ENCODE measurements at places on chromosomes 6 and 20.

- DNase-seq = no peak
Observed at GRCh38 chr6:151247490-151247889, 7.7 kb downstream of the AKAP12 start.

DNA sequence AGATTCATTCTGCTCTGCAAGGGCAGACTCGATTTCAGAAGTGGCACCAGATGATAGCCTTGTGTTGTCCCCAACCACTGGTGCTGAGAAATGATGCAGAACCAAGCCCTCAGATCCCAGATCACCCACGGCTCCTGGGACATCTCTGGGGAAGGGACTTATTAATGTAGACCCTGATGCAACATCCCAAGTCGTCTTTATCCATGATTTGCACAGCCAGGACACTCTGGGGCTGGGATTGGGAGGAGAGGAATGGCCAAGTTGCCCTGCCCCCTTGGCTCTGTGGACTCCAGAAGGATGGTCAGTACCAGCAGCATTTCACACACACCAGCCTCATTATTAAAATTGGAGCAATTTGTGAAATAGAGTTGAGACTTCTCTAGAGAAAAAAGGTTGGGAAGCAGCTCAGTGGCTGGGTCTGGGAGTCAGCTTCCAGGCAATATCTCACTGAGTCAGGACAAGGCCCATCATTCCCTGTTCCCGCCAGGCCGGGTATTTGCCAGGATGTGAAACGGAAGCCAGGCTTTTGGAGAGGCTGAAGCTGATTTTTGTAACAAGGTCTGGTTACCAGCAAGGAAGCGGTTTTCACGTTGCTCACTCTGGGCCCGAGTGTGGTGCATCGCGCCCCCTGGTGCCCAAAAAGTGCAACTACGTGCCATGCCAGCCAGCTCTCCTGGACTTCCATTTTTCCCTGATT, 67.4 kb downstream of the ZBTB2 start:
- DNase-seq = peak; percentile 77

DNA sequence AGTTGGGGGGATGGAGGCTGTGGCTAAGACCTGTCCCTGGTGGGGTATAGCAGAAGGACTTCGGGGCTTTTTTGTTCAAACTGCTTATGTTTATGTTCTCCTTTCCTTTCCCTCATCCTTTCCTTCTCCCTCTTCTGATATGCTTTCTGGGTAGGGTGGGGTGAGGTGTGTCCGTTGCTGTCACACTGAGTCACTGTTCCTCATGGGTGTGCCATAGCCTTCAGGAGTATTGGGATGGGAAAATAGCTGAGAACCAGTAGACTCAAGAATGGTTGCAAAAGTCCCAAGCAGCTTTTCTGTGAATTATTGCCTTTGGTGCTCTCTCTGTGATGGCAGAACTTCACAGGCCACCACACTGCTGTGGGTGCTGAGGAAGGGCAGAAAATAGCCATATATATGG, 39.6 kb downstream of the TPD52L1 start:
- no peak for DNase-seq

GRCh38 chr6:161622779-161623178, 348.9 kb upstream of the AGPAT4 start:
- no peak for DNase-seq

DNA sequence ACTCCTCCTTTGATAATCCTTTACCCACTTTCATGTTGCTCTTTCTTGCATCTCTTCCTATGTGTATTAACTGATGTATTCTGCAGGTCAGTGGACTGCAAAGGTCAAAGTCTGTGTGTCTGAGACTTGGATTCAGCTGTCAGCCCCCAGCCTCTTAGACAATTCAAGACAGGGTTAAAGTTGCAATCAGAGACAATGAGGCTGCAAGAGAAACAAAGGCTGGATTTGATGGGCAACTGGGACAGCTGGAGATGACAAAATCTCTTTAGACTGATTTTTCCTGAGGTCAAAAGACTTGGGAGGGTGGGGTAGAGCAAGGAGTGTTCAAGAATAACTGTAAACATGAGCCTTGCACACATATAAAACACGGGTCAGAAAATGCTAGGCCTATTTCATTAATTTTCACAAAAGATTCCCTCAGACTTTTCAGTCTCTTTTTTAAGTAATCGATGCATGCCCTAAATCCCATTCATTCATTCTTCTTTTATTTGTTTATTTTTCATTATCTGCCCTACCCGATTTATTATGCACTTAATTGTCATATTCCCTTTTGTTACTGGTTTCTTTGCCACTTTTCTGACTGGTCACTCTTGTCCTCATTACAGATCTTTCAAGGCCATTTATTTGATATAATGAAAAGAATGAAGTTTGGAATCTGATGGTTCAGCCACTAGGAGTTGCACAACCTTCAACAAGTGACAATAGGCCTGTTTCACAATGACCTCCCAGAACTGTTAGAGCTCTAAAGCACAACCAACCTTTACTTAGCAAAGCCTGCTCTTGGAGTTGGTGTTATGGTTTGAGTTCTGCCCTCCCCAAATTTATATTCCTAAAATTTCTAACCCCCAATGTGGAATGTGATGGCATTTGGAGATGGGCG, 33.8 kb upstream of the AKAP12 start:
- DNase-seq = no peak

- no peak for DNase-seq
Observed at GRCh38 chr6:94862112-94862511, 715.2 kb upstream of the MANEA start.

DNA sequence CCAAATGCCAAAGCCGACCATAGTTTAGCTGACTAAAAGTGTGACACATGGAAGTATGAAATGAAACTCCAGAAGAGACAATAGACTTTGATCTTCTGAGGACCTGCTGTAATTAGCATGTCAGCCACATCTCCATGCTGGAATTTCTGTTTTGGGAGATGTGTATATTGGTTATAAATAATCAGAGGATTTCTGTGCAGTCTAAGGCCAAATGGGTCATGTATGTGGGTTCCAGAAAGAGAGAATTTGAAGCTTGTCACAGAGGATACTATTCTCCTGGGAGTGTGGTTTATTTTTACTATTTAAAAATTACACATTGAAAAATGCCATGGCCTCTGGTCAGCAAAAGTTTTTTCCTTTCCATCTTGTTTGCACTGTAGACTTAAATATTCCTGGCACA, 405.5 kb upstream of the PLCB4 start:
- no peak for DNase-seq

DNA sequence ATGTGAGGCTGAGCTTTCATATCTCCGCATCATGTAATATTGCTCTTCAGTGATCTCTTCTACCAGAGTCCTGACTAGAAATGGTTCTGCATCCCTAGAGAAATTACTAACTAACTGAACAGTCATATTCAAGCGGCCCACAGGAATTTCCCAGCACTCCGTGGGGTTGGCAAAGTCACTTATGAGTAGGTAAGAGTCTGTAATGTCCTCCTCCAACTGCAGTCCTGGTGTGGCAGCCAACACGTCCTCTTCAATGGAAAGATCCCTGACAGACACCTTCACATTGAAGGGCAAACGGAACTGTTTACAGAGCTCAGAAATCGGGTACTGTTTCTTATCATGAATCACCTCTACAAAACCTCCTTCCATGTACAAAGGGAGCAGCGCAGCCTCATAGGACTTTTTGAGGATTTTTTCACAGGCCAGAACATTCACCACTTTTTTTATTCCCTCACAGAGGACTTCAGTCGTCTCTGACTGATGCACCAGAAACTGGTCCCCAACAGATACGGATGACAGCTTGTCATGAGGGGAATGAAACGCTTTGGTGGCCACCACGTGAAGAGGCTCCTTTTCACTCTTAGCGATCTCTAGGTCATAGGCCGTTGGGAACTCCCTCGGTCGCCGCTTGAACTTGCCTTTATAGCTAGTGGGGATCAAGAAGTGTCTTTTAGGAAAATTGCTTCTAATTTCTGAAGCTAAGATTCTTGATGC, 87.7 kb downstream of the THEMIS start:
- DNase-seq = no peak

- DNase-seq = peak; percentile 19
Observed at GRCh38 chr6:136326038-136326553, 36.5 kb upstream of the BCLAF1 start.
